Activated T-helper 1 cell treated with Interleukin-2 at 50 U/mL for 16 hours (primary cell): ENCODE measurements at places on chromosomes 13 and 19.

DNA sequence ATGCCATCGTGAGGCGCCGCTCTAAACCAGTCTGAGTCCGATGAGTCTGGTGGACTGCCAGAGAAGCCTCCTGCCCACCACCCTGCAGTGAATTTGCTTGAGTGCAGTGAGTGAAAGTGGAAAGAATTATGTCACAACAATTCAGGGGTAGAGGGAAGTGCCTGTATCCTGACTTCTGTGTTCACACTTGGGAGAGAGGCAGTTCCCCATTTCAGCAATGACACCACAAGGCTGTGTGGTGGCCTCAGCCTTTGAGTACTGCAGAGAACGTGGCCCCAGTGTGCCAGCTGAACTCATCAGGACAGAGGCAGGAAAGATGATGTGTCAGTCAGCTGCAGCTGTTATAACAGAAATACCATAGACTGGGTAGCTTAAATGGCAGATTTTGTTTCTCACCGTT is 155.6 kb downstream of the COG6 start:
- DNase-seq = no peak

GRCh38 chr19:44002566-44003460 is at the start of gene ZNF230:
ZNF230 (plus strand) TSS chr19:44002957; CDS start chr19:44007079, 4,122 bp downstream.
- peak; percentile 71 for DNase-seq

GRCh38 chr13:105465251-105465650 is 1070.2 kb downstream of the EFNB2 start:
- no peak for DNase-seq

DNA sequence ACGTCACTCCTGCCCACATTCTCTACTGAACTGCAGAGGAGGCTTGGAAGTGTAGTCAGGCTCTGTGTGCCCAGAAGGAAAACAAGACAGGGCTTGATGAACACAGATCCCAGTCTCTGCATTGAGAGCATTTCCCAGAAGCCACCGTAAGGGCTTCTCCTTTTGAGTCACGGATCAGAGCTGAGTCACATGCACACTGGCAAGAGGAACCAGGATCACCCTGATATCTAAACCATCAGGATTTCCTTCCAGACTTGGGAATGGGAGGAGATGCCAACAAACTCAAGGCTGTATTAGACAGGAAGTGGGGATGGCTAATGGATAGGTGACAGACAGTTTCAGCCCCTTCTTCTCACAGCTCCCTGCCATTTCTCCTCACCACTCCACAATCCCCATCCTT is 17.7 kb upstream of the FBXO17 start:
- DNase-seq = no peak

- DNase-seq = no peak
Measured at GRCh38 chr19:12364391-12365235, 870 bp downstream of the ZNF442 start.

GRCh38 chr13:113766035-113766800 is 7.2 kb downstream of the TMEM255B start:
- DNase-seq = no peak

- DNase-seq = no peak
Measured at GRCh38 chr13:88464851-88465250, 793.7 kb downstream of the SLITRK5 start.

- no peak for DNase-seq
Measured at GRCh38 chr19:33859016-33859415, 62.3 kb downstream of the KCTD15 start.

GRCh38 chr13:102830646-102831045 is 15.2 kb upstream of the ERCC5 start:
- DNase-seq = no peak

DNA sequence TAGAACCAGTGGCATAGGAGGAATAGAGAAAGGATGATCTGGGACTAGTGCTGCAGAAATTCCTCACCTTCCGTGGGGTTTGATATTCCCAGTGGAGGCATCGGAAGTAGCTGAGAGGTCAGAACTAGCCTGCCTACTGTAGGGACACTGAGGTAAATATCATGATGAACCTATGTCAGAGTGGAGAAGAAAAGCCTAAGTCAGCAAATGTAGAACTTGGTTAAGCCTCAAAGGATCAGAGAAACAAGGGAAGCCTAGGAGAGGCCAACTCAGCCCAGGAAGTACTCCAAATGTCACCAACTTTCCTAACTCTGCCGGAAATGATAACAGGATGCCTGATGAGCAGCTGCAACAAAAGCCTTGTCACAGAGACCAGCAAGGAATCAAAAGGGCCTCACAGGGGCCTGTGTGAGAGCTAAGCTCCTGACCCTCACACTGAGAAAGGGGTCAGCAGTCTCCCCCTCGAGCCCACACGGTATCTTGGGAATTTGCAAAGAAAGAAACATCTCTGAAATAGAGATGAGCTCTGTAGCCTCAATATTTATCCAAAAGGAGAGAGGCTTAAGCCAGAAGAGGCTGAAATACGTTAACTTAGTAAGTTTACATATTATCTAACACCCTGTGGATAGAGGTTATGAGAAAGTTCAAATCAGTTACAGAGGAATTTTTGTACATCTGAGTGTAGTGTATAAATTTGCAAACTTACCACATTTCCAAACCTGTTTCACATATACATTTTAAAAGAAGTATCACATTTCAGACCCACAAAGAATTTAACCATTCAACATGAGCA is 1064.3 kb downstream of the DIAPH3 start:
- DNase-seq = no peak

DNA sequence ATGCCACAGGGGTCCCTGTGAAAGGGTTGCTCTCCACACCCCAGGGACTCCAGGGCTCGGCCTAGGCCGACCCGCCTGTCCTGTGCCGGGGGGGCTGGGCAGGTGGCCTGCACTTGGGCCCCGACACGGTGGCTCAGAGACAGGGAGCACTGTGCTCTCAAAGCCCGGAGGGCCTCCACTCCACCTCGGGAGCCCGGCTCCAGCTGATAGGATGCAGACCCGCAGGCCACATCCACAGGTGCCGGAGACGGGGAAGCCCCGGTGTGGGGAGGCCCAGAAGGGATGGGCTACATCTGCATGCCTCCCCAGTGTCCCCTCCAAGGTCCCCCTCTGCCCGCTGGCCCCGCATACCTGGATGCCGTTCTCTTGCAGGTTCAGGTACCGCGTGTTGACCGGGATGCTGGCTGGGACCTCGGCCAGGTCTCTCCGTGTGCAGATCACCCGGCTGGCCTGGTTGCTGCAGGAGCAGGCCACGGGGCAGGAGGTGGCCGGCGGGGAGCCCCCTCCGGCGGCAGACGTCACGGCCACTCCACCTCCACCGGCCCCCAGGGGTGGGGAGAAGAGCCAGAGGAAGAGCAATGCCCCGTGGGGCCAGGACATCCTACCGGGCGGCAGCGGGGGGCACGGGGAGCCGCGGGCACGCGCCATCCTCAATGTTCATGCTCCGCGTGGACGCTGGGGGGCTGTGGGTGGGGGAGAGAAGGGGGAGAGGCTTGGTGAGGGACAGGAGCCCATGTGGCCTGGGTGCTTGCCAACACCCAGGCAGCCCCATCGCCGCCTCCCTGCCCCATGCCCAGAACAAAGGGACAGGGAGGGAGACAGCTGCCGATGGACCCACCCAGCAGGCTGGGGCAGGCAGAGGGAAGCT is 19.8 kb downstream of the LRRC4B start:
- no peak for DNase-seq

- no peak for DNase-seq
Measured at GRCh38 chr19:53246498-53246897, 8.2 kb downstream of the ZNF677 start.

- DNase-seq = peak; percentile 31
Measured at GRCh38 chr19:15378534-15379082, 979 bp downstream of the AKAP8 start.

DNA sequence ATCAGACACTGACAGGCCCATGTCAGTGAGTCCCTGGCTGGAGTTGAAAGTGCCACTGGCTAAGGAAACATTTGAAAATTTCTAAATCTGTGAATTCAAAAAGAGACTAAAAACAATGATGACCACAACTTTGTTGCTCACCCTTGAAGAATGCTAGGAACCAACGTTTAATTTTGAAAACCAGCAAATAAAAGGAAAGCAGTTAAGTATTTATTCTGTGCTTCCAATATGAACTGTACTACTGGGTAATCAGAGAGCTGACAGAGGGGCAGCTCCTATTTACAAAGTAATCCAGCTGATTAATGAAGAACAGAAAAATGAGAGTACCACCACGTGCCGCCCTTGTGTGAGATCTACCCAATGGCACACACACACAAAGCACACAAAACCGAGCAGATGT is 44.7 kb upstream of the LATS2 start:
- DNase-seq = no peak

DNA sequence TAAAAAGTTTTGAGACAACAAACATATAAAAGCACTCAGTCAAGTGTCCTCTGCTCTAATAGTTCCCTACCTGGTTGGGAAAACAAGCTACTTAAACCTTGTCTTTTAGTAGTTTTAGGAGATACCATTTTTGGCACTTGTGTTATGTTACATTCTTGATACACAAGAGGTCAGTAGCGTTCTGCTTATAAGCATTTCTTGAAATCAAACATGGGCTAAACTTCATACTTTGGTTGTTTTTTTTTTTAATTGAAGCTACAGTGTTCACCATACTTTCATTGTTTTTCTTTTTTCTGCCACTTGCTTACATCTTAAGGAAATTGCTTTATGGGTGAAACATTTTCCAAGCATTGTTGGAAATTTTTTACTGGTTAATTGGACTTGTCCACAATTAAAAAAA is 12.9 kb downstream of the NHLRC3 start:
- no peak for DNase-seq

DNA sequence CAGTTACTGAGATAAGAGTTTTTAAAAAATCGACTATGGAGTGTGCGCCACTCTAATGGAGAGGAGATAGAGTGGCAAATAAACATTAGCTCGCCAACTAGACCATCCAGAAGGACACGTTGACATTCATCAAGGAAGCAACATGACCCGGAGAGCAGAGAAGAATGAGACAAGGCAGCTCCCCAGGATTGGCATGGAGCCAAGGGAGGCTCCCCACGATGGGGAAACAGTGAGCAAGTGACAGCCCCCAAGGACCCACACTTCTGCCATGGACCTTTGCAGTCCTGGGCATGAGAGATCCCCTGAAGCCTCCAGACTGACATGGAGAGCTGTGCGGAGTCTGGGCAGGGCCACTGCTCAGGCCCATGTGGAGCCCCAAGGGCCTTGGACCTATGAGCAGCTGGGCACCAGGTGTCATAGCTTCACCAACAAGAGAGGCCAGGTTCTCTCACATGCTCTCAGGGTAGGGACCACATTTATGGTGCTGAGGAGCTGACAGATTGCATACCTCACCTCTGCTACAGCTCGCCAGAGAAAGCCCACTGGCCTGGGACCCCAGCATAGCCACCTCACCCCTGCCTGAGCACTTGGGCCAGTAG is 6.7 kb downstream of the SIGLEC6 start:
- no peak for DNase-seq

GRCh38 chr13:46593398-46593797 is 40.4 kb downstream of the LRCH1 start:
- DNase-seq = no peak

- peak; percentile 4 for DNase-seq
Measured at GRCh38 chr19:40223135-40223822, 3.2 kb downstream of the CCNP start.

- no peak for DNase-seq
Measured at GRCh38 chr19:12047868-12048267, 4.9 kb downstream of the ZNF878 start.

DNA sequence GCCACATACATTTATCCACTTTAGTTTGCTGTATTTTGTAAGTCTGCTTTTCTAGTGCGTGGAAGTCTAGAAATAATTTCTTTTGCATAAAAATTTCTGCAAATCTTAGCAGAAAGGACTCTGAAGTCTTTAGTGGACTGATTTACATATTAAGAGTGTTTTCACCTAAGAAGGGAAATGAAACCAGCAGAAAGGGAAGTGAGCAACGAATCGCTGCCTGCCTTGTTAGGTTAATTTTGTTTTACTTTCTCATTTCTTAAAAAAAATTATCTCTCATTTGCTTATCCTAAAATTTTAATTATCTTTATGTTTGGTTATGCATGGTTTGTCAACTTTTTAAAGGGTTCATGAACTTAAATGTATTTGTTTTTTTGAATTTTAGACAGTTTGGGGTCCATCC is 767 bp upstream of the GPR18 start:
- no peak for DNase-seq

GRCh38 chr13:31200637-31200971 is 829 bp downstream of the B3GLCT start:
- no peak for DNase-seq

- DNase-seq = no peak
Measured at GRCh38 chr19:33823341-33823740, 26.7 kb downstream of the KCTD15 start.
